ENCODE measurements at places on chromosomes 6 and 20. TPM values are rescaled to one million over a fixed set of nuclear protein-coding genes. Genes with fewer than 3 reads are reported as not detected.
A peak's percentile ranks its signal among the peaks of the same experiment; 100 is the strongest.

The TRIM31 gene
- not detected for polyA plus RNA-seq

The TUBB gene
- polyA plus RNA-seq, result 215 TPM

The C6orf163 gene
- 0.20 TPM for polyA plus RNA-seq

The TRMT6 gene
- 15.3 TPM for polyA plus RNA-seq

The PNPLA1 gene
- not detected for polyA plus RNA-seq

The CPNE1 gene
- polyA plus RNA-seq, result 454 TPM

The SCUBE3 gene
- polyA plus RNA-seq, result 0.02 TPM

The COL20A1 gene
- polyA plus RNA-seq, result not detected

The TRAPPC3L gene
- 0.20 TPM for polyA plus RNA-seq

The ECT2L gene
- not detected for polyA plus RNA-seq

The DDO gene
- 0.10 TPM for polyA plus RNA-seq

The TNFRSF21 gene
- 1.0 TPM for polyA plus RNA-seq

The ZSCAN23 gene
- not detected for polyA plus RNA-seq

- H3K27me3 ChIP-seq, result no peaks in the 10 kb centered on the region
- H3K27ac ChIP-seq, result no peak overlapping the region
- no peak for DNase-seq
- H3K4me1 ChIP-seq, result no peaks in the 10 kb centered on the region
- H3K4me3 ChIP-seq, result no peak overlapping the region
Measured at GRCh38 chr6:114824409-114824808, 481.6 kb upstream of the HS3ST5 start.

- H3K27ac ChIP-seq, result no peak overlapping the region
- H3K27me3 ChIP-seq, result no peaks in the 10 kb centered on the region
Measured at GRCh38 chr20:34808583-34808982, 16.9 kb downstream of the NCOA6 start.

DNA sequence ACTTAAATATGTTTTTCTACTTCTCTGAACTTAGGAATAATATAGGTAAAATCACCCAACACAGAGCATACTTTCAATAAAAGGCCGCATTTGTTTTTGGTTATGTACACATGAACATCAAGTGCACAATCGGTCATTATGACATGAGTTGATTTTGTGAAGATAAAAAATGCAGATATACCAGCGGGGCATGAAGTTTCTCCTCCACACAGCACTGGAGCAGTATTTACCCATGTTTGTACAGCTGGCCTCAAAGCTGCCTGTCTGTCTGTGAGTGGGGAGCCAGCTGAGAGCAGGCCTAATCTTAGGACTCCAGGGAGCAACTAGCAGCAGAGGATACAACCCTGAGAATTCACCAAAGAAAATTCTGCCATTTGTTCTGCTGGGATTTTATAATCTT lies 206.5 kb downstream of the TPBG start:
- no peaks in the 10 kb centered on the region for H3K4me1 ChIP-seq
- no peaks in the 10 kb centered on the region for H3K36me3 ChIP-seq
- H3K4me3 ChIP-seq, result no peak overlapping the region
- no peaks in the 10 kb centered on the region for H3K27me3 ChIP-seq
- no peak for DNase-seq

DNA sequence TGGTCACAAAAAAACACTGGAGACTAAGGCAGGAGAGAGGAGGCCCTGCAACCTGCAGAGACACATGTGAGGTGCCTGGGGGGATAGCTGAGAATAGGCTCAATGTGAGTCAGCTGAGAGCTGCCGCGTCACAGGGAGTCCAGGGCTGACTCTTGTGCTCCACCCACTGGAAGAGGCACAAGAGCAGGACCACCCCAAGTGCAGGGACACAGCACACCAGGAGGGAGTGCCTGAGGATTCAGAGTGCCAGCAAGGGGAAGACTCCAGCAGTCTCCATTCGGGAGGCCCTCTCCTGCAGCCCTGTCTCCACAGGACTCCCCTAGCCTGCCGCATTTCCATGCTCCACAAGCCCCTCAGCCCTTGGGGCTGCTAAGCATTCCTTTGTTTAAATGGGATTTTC lies 105.5 kb downstream of the HUS1B start:
- H3K36me3 ChIP-seq, result peaks cover 11% of the 10 kb centered on the region
- no peaks in the 10 kb centered on the region for H3K27me3 ChIP-seq

- H3K4me3 ChIP-seq, result no peak overlapping the region
- no peaks in the 10 kb centered on the region for H3K36me3 ChIP-seq
- no peak for DNase-seq
- H3K27ac ChIP-seq, result no peak overlapping the region
- no peaks in the 10 kb centered on the region for H3K4me1 ChIP-seq
- peaks cover 4% of the 10 kb centered on the region for H3K27me3 ChIP-seq
Measured at GRCh38 chr20:51620432-51620831, 77.9 kb upstream of the NFATC2 start.

- H3K27ac ChIP-seq, result no peak overlapping the region
- H3K4me3 ChIP-seq, result no peak overlapping the region
- H3K36me3 ChIP-seq, result peaks cover 19% of the 10 kb centered on the region
- DNase-seq, result no peak
Measured at GRCh38 chr6:108526739-108527174, 34.0 kb upstream of the FOXO3 start.

GRCh38 chr6:113565306-113565705 lies 291.8 kb upstream of the MARCKS start:
- H3K27ac ChIP-seq, result no peak overlapping the region
- no peaks in the 10 kb centered on the region for H3K27me3 ChIP-seq
- no peak for DNase-seq
- H3K4me3 ChIP-seq, result no peak overlapping the region
- H3K36me3 ChIP-seq, result no peaks in the 10 kb centered on the region

DNA sequence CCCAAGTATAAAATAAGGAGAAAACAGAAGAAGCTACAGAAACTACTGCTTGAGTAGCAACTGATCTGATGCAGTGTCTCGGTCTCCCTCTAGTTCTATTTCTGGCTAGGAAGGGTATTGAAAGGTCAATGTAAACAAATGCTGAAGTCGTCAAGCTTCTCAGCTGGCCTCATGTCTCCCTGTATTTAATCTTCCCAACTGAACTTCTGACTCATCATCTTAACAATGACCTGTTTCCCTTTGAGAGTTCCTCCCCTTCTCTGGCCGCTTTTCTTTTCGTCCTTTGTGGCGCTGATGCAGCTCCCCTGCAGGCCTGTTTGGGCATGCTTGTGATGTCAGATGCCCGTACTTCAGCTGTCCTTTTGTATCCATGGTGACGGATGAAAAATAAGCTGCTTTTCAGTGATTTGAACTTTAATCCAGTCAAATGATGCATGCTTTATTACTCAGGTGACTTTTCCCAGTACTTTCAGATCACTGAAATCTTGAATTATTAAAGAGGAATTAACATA lies 7.8 kb upstream of the LCA5 start:
- peaks cover 2% of the 10 kb centered on the region for H3K4me1 ChIP-seq
- H3K27ac ChIP-seq, result no peak overlapping the region
- H3K4me3 ChIP-seq, result no peak overlapping the region

GRCh38 chr6:106609699-106610098 lies 19.6 kb downstream of the RTN4IP1 start:
- DNase-seq, result no peak
- peaks cover 2% of the 10 kb centered on the region for H3K4me1 ChIP-seq
- no peaks in the 10 kb centered on the region for H3K27me3 ChIP-seq
- H3K36me3 ChIP-seq, result peaks cover 13% of the 10 kb centered on the region
- no peak overlapping the region for H3K27ac ChIP-seq

GRCh38 chr20:62953839-62954703 lies 1.6 kb downstream of the SLC17A9 start:
- peaks cover 23% of the 10 kb centered on the region for H3K4me1 ChIP-seq
- H3K27me3 ChIP-seq, result no peaks in the 10 kb centered on the region
- H3K27ac ChIP-seq, result peak overlapping the region; percentile 95

GRCh38 chr6:14276667-14277404 lies 159.3 kb downstream of the CD83 start:
- H3K27me3 ChIP-seq, result peaks cover 2% of the 10 kb centered on the region
- peak overlapping the region; percentile 62 for H3K4me3 ChIP-seq
- DNase-seq, result peak; percentile 53
- peaks cover 38% of the 10 kb centered on the region for H3K4me1 ChIP-seq
- H3K36me3 ChIP-seq, result peaks cover 7% of the 10 kb centered on the region

- no peak for DNase-seq
- H3K4me3 ChIP-seq, result no peak overlapping the region
- peak overlapping the region; percentile 47 for H3K27ac ChIP-seq
- H3K36me3 ChIP-seq, result no peaks in the 10 kb centered on the region
- peaks cover 10% of the 10 kb centered on the region for H3K27me3 ChIP-seq
Measured at GRCh38 chr6:27477318-27478013, 4.6 kb upstream of the ZNF184 start.

DNA sequence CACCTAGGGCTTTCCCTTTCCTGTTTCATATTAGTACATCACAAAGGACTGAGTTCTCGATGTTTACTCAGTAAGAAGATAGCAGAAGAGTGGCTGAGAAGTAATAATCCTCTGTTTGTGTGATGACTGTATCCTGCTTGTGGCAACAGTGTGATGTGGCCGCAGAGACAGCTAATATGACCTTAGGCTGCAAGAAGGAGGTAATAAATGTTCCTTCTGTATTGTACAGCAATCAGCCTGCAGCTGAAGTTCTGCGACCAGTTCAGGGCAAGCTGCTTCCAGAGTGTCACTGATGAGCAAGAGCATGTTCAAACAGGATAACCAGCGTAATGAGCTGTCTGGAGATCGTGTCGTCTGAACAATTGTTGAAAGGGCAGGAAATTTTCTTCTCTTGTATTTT lies 70.9 kb downstream of the OPN5 start:
- no peaks in the 10 kb centered on the region for H3K36me3 ChIP-seq
- no peak overlapping the region for H3K27ac ChIP-seq
- no peaks in the 10 kb centered on the region for H3K27me3 ChIP-seq
- no peak for DNase-seq
- H3K4me3 ChIP-seq, result no peak overlapping the region

DNA sequence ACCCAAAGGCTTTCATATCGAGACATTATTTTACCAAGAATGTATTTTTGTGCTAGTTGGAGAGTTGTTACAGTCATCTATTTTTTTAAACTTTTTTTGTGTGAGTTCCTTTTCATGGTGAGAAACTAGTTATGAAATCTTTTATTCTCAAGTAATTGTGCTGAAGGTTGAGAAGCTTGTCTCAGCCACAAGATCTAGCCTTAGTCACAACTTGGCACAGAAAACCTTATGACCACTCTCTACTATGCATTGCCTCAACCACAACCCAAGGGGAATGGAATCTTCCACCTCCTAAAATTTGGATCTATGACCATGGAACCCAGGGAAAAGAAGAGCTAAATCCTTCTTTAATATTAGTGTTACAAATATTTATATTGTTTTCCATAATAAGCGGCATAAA lies 58.5 kb downstream of the HS3ST5 start:
- no peak overlapping the region for H3K27ac ChIP-seq
- no peak for DNase-seq
- no peaks in the 10 kb centered on the region for H3K36me3 ChIP-seq
- H3K27me3 ChIP-seq, result peaks cover 2% of the 10 kb centered on the region
- no peaks in the 10 kb centered on the region for H3K4me1 ChIP-seq

GRCh38 chr6:48136856-48137255 lies 25.9 kb upstream of the PTCHD4 start:
- H3K27me3 ChIP-seq, result no peaks in the 10 kb centered on the region
- H3K4me3 ChIP-seq, result no peak overlapping the region
- no peak overlapping the region for H3K27ac ChIP-seq
- no peaks in the 10 kb centered on the region for H3K36me3 ChIP-seq

- H3K4me1 ChIP-seq, result no peaks in the 10 kb centered on the region
- H3K36me3 ChIP-seq, result no peaks in the 10 kb centered on the region
- H3K27me3 ChIP-seq, result peaks cover 3% of the 10 kb centered on the region
- no peak overlapping the region for H3K4me3 ChIP-seq
- DNase-seq, result no peak
Measured at GRCh38 chr6:99334526-99335127, 14.8 kb downstream of the FAXC start.

DNA sequence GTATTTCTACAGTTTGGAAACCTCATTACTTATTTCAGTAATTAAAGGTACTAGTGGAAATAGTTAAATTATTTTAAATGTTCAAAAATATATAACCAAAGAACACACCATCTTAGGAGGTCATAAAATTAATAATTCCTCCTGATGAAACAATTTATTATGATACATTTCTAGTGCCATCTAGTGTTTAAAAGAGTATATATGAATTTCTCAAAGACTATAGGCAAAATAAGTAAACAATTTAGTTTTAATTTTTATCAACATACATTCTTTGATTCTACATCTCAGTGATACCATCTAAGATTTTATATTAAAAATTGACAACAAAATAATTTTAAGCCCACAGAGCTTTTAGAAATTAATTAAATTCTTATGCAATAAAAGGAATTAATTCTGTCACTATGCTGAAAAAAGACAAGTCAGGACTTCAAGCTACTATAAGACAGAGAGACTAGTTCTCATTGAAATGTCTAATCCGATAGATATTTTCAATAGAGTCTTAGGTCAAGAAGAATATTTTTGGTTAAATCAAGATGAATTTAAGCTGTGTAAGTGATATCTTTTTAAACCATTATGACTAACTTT lies 107.8 kb upstream of the RNF217 start:
- H3K4me3 ChIP-seq, result no peak overlapping the region
- no peaks in the 10 kb centered on the region for H3K27me3 ChIP-seq
- no peak for DNase-seq
- H3K27ac ChIP-seq, result no peak overlapping the region

DNA sequence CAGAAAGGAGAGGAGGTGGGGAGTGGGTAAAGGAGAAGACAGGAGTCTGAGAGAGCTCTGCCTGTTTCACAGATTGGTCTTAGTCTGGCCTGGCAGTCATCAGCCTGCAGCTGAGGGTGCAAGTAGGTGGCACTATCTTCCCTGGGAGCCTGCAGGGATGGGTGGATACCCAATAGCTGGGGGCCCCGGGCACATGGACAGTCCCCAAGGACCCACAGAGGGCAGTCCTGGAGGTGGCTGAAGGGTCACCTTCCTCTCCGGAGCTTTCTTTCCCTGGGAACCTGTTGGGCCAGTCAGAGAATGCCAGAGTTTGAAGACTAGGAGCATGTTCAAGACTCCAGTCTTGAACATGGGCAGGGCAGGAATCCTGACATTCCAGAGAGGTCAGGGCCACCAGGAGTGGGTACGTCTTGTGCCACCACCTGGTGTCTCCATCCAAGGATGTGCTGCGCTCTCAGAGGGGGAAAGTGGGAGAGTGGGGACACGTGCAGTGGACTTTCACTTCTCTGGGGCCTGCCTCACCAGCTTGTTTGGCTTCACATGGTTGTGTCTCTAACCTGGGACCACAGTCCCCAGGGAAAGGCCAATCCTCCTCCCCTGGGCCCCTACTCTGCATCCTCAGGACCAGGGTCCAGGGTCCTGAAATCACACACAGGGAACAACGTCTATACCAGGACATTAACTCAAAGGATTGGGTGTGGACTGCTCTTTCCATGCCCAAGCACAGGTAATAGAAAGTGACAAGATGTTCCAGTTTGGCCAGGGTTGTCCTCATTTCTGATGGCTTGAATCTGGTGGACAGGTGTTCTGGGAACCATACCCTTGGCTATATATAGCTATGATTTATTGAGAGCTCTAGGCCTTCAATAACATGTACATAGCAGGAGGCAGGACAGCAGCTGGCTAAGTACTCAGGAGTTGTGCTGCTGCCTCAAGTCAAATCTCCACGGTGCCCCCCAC lies 18.0 kb downstream of the AARS2 start:
- H3K4me1 ChIP-seq, result no peaks in the 10 kb centered on the region
- no peak overlapping the region for H3K27ac ChIP-seq
- DNase-seq, result no peak
- H3K27me3 ChIP-seq, result peaks cover 15% of the 10 kb centered on the region
- H3K4me3 ChIP-seq, result no peak overlapping the region
- H3K36me3 ChIP-seq, result no peaks in the 10 kb centered on the region

GRCh38 chr20:10713161-10713560 lies 39.4 kb upstream of the JAG1 start:
- DNase-seq, result no peak
- H3K36me3 ChIP-seq, result no peaks in the 10 kb centered on the region
- no peaks in the 10 kb centered on the region for H3K4me1 ChIP-seq
- H3K4me3 ChIP-seq, result no peak overlapping the region
- H3K27me3 ChIP-seq, result peaks cover 2% of the 10 kb centered on the region
